IMR-90 (cell line): ENCODE measurements at places on chromosomes 2 and 18. TPM values are rescaled to one million over a fixed set of nuclear protein-coding genes. Genes with fewer than 3 reads are reported as not detected.

IMPA2 gene
- 4.7 and 5.4 TPM in 2 replicates for total RNA-seq

GRCh38 chr18:38575648-38576047, 1010.0 kb upstream of the CELF4 start:
- H3K36me3 ChIP-seq, result no peaks in the 10 kb centered on the region
- no peak overlapping the region for H3K4me3 ChIP-seq
- no peaks in the 10 kb centered on the region for H3K4me1 ChIP-seq
- DNase-seq, result no peak
- no peak overlapping the region for H3K27ac ChIP-seq

DNA sequence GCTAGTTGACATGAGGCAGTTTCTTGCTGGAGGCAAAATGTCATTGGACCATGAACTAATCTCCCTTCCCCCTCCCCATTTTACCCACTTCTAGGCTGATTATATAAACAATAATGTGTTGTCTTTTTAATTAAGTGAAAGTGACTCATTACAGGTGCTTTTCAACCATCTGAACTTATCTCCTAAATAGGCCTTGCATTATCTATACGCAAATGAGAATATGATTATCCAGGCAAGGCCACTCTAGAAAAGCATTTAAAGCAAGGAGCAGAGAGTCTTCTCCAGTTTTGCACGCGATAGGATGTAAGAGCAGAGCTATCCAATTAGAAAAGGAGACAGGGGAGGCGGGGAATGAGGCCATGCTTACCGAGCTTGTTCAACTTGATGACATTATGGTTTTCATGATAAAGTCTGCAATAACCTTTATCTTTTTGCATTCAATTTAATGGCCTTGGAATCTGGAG, 286.1 kb upstream of the SIX3 start:
- no peak overlapping the region for H3K27ac ChIP-seq
- no peaks in the 10 kb centered on the region for H3K36me3 ChIP-seq

DNA sequence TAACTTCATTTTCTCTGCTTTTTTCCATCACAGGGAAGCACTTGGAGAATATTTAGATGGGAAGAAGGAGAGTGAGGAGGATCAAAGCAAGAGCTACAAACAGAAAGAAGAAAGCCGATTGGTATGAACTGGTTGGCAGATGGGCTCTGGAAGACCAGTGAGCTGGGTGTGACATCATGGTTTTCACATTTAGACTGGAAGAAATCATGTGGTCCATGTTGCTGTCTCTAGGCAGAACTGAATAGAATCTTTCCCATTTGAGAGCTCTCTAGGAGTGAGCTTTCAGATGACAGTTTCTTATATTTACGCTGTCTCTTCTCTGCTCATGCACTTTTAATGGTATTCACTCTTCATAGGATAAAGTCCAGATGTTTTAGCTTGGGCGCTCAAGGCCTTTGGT, 12.6 kb downstream of the DRC1 start:
- no peak overlapping the region for H3K4me3 ChIP-seq
- H3K36me3 ChIP-seq, result no peaks in the 10 kb centered on the region
- no peak overlapping the region for H3K27ac ChIP-seq

- H3K4me1 ChIP-seq, result 0 out of 2 replicates have a peak, but pooled peaks cover 4% of the 10 kb centered on the region
- H3K4me3 ChIP-seq, result no peak overlapping the region
- DNase-seq, result no peak
- peaks cover 59% of the 10 kb centered on the region for H3K36me3 ChIP-seq
- no peak overlapping the region for H3K27ac ChIP-seq
These were observed 19.0 kb downstream of the USP39 start for GRCh38 chr2:85635011-85635410.

XIRP2 gene
- 0.18 and 0.28 TPM in 2 replicates for total RNA-seq

DNA sequence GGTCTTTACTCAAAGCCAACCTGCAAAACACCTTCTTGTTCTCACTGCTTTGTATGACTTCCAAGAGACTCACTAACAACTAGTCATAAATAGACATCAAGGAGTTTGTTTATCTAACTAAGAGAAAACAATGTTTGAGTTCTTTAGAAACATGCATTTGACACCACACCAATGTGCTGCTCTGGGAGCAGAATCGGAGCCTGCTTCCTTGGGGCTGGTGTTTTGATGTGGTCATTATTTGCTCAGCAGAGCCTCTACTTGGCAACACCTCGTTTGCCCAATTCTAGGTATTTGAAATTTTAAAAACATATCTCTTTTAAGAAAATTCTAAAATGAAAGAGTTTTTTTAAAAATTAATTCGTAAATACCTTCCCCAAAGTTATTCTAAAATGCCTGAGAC, 167.5 kb downstream of the BCL2 start:
- no peak overlapping the region for H3K4me3 ChIP-seq
- no peaks in the 10 kb centered on the region for H3K36me3 ChIP-seq
- DNase-seq, result no peak
- peaks cover 2% of the 10 kb centered on the region; the same call in 1 of the 2 replicates for H3K4me1 ChIP-seq
- H3K27me3 ChIP-seq, result peaks cover 24% of the 10 kb centered on the region

IL37 gene
- total RNA-seq, result not detected in 2 replicates

RGPD4 gene
- total RNA-seq, result not detected in 2 replicates

DNA sequence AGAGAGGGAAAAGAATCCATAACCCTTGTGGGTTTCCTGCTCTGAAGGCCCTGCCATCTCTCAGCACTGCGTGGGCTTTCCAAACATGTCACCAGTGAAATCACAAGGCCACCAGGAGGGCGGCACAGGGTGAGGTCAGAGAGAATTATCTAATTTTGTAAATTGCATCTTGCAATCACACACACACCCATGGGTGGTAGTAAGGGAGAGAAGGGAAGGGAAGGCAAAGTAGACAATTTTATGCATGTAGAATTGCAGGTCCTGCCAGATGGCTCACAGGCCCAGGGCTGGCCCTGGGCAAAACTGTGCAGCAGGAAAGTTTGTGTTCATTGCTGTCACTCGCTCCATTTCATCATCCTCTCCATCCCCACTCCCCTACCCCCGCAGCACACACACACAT, 21.0 kb upstream of the ZBTB7C start:
- H3K4me3 ChIP-seq, result no peak overlapping the region
- no peaks in the 10 kb centered on the region for H3K4me1 ChIP-seq
- no peak overlapping the region for H3K27ac ChIP-seq

ATG4B gene
- 102 and 146 TPM in 2 replicates for total RNA-seq

HEATR5B gene
- total RNA-seq, result 17.9 and 20.6 TPM in 2 replicates

DNA sequence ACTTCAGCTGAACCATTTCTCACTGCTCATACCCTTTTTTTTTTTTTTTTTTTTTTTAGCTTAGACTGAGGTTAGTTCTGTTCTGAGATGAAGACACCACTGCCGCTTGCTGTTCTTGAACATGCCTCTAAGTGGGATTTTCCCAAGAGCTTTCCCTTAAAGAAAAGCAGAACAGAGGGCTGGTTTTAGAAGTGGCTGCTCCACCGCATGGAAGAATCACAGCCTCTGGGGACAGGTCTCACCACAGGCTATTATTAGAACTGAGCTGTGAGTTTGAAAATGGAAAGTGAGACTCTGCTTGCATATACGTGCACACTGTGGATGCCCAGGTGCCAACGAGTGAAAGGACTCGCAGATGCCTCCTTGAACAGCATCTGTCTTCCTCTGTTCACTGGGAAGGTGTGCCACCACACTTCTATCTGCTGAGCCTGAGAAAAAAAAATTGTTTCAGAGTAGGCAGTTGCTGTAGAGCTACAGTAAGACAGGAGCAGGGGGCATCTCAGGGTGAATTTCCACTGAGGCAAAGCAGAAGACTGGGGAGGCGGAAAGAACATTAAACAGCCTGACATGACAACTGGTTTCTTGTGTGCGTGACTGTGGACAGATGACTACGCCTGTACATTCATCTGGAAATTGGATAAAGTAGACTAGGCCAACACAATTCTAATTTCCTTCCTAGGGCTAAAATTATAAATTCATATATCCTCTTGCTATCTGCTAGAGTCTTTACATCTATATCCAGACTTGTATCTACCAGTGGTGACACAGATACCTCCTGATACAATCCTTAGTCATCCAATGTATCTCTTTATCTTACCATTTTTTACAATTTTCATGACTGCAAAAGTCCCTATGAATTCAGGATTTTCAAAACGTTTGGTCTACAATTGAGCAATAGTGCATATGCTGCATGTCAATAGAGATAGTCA, 1045.7 kb upstream of the CELF4 start:
- no peak overlapping the region for H3K4me3 ChIP-seq
- no peak overlapping the region for H3K27ac ChIP-seq
- no peaks in the 10 kb centered on the region for H3K27me3 ChIP-seq
- no peaks in the 10 kb centered on the region for H3K4me1 ChIP-seq
- H3K36me3 ChIP-seq, result no peaks in the 10 kb centered on the region
- DNase-seq, result no peak

DNA sequence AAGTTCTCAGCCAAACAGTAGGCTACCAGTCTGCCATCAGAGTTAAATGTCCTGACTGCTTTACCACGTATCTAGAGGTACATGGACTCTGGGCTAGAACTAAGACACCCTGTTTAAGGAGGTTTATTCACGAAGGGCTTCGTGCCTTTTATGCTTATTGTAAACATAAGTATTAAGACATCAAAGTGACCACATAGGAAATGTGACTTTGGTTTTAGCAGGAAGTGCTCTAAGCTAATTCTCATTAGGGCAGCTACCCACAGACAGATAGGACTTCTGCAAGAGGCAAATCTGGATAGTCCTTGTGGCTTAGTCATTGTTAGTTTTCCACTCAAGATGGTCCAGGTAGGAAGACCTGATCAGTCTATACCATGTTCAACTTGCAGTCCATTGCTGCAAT, 233.3 kb upstream of the MGAT5 start:
- H3K4me1 ChIP-seq, result peaks cover 10% of the 10 kb centered on the region
- no peak overlapping the region for H3K4me3 ChIP-seq
- DNase-seq, result no peak
- no peaks in the 10 kb centered on the region for H3K27me3 ChIP-seq
- no peak overlapping the region for H3K27ac ChIP-seq

- no peaks in the 10 kb centered on the region for H3K36me3 ChIP-seq
- H3K4me1 ChIP-seq, result no peaks in the 10 kb centered on the region
- H3K27ac ChIP-seq, result no peak overlapping the region
- no peak overlapping the region for H3K4me3 ChIP-seq
- DNase-seq, result peak; percentile 55
These were observed 27.8 kb upstream of the GAREM2 start for GRCh38 chr2:26144953-26145680.

TEKT4 gene
- total RNA-seq, result not detected in 2 replicates

GRCh38 chr18:9536354-9537152, 61.2 kb downstream of the RALBP1 start:
- H3K27ac ChIP-seq, result peak overlapping the region; percentile 56
- peaks cover 39% of the 10 kb centered on the region for H3K36me3 ChIP-seq
- peak; percentile 61 for DNase-seq
- no peak overlapping the region for H3K4me3 ChIP-seq

TPGS2 gene
- total RNA-seq, result 151 and 201 TPM in 2 replicates

DNA sequence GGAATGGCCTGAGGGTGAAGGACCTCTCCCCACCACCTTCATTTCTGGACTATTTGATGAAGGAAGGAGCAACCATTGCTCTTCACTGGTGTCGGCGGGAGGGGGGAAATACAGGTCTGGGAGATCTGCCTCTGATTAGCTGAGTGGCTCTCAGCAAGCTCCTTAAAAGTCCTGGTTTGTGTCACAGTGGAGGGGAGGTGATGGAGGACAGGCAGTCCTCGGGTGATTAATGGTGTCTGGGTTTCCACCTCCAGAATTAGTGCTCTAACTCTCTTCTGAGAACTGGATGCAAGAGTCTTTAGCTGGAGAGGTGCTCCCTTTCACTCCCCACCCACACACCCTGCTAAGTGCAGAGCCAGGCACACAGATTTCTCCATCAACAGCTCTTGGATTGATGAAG, 83.2 kb downstream of the TTC32 start:
- H3K27me3 ChIP-seq, result no peaks in the 10 kb centered on the region
- no peak overlapping the region for H3K27ac ChIP-seq
- H3K36me3 ChIP-seq, result no peaks in the 10 kb centered on the region
- DNase-seq, result no peak
- no peak overlapping the region for H3K4me3 ChIP-seq
- H3K4me1 ChIP-seq, result peaks cover 19% of the 10 kb centered on the region

DNA sequence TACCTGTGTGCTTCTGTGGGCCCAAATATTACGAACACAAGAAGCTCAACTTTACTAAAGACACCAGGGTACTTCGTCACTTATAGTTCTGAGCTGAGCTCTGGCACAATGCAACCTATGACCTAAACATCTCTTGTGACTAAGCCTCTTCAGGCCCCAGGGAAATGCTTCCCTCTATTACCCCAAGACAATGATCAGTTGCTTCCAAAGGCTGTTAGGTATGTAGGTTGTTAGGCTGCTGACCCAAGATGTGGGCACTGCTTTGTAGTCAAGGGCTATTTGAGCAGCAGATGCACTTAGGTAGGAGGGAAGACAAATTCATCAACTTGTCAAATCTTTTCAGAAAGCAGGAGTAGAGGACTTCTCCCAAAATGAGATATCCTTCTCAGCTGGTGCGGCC, 640.1 kb downstream of the EPHA4 start:
- no peak overlapping the region for H3K27ac ChIP-seq
- H3K4me1 ChIP-seq, result peaks cover 12% of the 10 kb centered on the region
- no peak for DNase-seq
- H3K4me3 ChIP-seq, result no peak overlapping the region
- H3K27me3 ChIP-seq, result peaks cover 24% of the 10 kb centered on the region
- no peaks in the 10 kb centered on the region for H3K36me3 ChIP-seq

- DNase-seq, result no peak
- no peaks in the 10 kb centered on the region; the same call in 1 of the 2 replicates for H3K4me1 ChIP-seq
- peaks cover 8% of the 10 kb centered on the region for H3K27me3 ChIP-seq
- H3K36me3 ChIP-seq, result no peaks in the 10 kb centered on the region
- H3K4me3 ChIP-seq, result no peak overlapping the region
These were observed 172.8 kb downstream of the VAPA start for GRCh38 chr18:10086458-10087210.

DNA sequence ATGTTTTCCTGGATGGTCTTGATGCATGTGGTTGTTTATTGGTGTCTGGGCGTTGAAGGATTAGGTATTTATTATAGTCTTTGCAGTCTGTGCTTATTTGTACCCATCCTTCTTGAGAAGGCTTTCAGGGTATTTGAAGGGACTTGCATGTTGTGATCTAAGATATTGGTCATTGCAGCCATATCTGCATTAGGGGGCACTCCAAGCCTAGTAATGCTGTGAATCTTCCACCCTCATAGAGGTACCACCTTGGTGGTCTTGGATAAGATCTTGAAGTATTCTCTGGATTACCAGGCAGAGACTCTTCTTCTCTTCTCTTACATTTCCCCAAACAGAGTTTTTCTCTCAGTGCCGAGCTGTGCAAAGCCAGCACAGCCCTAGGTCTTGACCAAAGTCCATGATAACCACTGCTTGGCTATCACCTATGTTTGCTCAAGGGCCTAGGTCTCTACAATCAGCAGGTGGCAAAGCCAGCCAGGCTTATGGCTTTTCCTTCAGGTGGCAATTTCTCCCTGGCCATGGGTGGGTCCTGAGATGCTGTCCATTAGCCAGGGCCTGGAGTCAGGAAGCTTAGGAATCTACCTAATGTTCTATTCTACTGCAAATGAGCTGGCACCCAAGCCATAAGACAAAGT, 15.4 kb upstream of the PPP1R1C start:
- no peak for DNase-seq
- no peaks in the 10 kb centered on the region; the same call in 1 of the 2 replicates for H3K4me1 ChIP-seq
- no peak overlapping the region for H3K4me3 ChIP-seq
- no peaks in the 10 kb centered on the region for H3K27me3 ChIP-seq
- H3K36me3 ChIP-seq, result no peaks in the 10 kb centered on the region
- H3K27ac ChIP-seq, result no peak overlapping the region

GRCh38 chr2:160694221-160694620, 200.6 kb upstream of the RBMS1 start:
- DNase-seq, result no peak
- no peak overlapping the region for H3K4me3 ChIP-seq
- H3K36me3 ChIP-seq, result no peaks in the 10 kb centered on the region

LYG2 gene
- total RNA-seq, result not detected in 2 replicates

GRCh38 chr2:133109772-133110171, 439.8 kb upstream of the LYPD1 start:
- 0 out of 2 replicates have a peak, but pooled peaks cover 2% of the 10 kb centered on the region for H3K4me1 ChIP-seq
- no peaks in the 10 kb centered on the region for H3K27me3 ChIP-seq
- DNase-seq, result peak; percentile 74
